ENCODE measurements at places on chromosomes 5 and 9.

DNA sequence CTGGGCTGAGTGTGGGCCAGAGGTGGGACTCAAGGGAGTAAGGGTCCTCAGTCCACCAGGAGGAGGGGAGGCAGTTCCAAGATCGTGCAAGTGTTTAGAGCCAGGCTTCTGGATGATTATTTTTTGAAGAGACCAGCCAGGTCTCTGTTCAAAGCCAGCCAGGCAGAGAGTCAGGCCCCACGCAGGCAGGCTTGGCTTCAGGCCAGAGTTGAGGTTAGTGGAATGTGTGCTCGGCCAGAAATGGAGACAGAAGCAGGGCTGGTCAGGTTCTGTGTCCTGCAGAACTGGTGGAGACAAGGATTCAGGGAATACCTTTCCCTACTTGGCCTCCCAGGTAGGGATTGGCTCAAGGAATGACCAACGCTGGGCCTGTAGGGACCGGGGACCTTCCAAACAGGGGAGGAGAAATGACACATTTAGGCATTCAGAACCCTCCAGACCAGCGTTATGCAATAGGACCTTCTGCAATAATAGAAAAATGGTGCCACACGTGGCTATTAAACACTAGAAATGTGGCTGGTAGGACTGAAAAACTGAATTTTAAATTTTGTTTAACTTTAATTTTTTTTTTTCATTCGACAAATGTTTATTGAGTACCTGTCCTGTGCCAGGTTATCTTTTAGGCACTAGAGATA lies 106.2 kb downstream of the CMYA5 start:
- no peak for DNase-seq

GRCh38 chr9:129757045-129757444 lies 4.2 kb upstream of the PTGES start:
- DNase-seq, result no peak

- no peak for DNase-seq
Observed at GRCh38 chr9:34442770-34443169, 15.6 kb downstream of the FAM219A start.

GRCh38 chr9:136180586-136180985 lies 24.3 kb downstream of the LHX3 start:
- no peak for DNase-seq

DNA sequence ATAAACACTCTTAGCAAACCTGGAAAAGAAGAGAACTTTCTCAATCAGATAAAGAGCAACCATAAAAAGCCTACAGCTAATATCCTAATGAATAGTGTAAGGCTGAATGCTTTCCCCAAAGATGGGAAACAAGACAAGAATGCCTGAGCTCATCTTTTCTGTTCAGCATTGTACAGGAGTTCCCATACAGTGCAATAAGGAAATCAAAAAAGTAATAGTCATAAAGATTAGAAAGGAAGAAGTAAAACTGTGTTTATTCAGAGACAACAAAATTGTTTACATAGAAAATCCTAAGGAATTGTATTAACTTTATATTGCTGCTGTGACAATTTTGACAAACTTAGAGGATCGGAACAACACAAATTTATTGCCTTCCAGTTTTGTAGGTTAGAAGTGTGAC lies 330.7 kb upstream of the SLC24A2 start:
- DNase-seq, result no peak

GRCh38 chr5:120954255-120954654 lies 490.2 kb downstream of the PRR16 start:
- no peak for DNase-seq

Data from SW 1271 (cell line).